ENCODE measurements at places on chromosomes 2 and 18. TPM values are rescaled to one million over a fixed set of nuclear protein-coding genes. Genes with fewer than 3 reads are reported as not detected.

- no peak overlapping the region for H3K4me3 ChIP-seq
- H3K36me3 ChIP-seq = no peaks in the 10 kb centered on the region
- H3K4me1 ChIP-seq = no peaks in the 10 kb centered on the region
- H3K27me3 ChIP-seq = no peaks in the 10 kb centered on the region
- no peak overlapping the region for H3K27ac ChIP-seq
These were observed 4.1 kb downstream of the CCDC195 start for GRCh38 chr2:224711859-224712665.

DNA sequence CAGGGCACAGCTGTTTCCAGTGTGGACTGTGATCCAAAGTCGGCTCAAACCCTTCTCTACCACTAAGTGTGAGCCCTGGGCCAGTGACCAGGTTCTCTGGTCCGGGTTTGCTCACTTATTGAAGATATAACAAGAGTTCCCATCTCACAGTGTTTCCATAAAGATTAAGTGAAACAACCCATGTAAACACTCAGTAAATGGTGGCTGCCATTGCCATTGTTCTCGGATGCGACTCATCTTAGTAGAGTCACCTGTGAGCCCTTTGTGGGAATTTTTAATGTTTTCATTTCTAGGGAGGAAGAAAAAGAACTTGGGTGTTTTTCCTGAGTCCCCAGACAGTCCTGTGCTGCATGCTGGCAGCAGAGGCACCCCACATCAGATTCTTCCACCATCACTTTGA, 53.4 kb downstream of the TPGS2 start:
- H3K4me3 ChIP-seq = no peak overlapping the region
- no peaks in the 10 kb centered on the region for H3K36me3 ChIP-seq
- peaks cover 6% of the 10 kb centered on the region for H3K4me1 ChIP-seq
- H3K27me3 ChIP-seq = no peaks in the 10 kb centered on the region

IL1R1 gene
- 132 TPM for total RNA-seq

- DNase-seq = no peak
- no peaks in the 10 kb centered on the region for H3K4me1 ChIP-seq
- H3K36me3 ChIP-seq = no peaks in the 10 kb centered on the region
- no peak overlapping the region for H3K4me3 ChIP-seq
These were observed 224.9 kb downstream of the ASXL3 start for GRCh38 chr18:33802955-33803354.

Measured in ascending aorta (tissue), 2 donors.